ENCODE measurements at places on chromosomes 3 and 15.

GRCh38 chr3:61595288-61595687 is 33.9 kb downstream of the PTPRG start:
- no peak for DNase-seq

DNA sequence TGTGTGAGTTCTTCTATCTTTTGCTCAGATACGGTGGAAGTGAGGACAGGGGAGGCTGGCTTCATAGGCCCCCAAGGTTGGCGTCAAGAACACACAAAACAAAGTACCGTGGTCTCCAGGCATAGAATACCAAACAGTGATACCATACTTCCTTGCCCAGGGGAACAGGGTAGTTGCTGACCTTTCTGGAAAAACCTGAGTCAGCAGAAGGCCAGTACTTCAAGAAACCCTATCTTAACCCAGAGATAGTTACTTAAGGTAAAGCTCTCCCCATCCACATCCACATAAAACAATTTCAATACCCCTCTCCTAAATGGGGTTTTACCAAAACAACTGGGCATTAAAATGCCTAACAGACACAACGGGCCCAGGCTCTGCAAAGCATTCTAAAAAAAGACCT is 29.6 kb upstream of the RPS17 start:
- no peak for DNase-seq

- DNase-seq: no peak
Observed at GRCh38 chr3:113516115-113516505, 1.2 kb upstream of the SPICE1 start.

GRCh38 chr3:138496436-138496835 is 62.0 kb downstream of the ESYT3 start:
- no peak for DNase-seq

GRCh38 chr3:168093229-168093628 is 2.5 kb downstream of the GOLIM4 start:
- no peak for DNase-seq

DNA sequence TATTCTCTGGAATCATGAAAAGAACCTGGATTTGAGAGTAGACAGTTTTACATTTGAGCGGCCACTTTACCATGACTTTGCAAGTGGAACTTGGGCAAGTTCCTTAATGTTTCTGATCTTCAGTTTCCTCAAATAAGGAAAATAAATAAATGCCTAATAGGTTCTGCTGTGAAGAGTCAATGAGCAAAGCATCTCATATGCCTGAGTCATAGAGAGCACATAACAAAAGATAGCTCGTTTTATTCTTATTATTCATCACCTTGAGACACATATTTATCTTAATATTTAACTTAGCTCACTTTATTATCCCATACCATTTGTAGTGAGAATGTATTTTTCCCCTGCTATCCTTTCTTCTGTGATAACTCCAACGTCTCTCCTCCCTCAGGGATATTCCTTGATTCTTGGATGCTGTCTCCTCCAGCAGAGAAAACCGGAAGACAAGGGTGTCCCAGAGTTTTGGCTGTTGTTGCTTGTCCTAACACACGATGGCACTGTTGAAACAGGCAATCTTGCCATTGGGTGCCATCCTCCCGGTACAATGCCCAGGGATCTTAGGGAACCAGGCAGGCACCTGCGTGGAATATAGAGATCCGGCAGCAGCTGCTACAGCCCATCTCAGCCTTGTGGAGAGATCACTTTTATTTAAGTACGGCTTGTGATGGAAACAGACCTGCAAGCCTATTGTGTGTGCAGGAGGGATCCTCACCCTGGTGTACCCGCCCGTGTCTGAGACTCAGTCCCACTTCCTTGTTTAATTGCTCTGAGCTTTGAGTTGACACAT is 33.3 kb upstream of the VPS33B start:
- peak; percentile 56 for DNase-seq

- no peak for DNase-seq
Observed at GRCh38 chr3:154791611-154792010, 288.5 kb upstream of the MME start.

DNA sequence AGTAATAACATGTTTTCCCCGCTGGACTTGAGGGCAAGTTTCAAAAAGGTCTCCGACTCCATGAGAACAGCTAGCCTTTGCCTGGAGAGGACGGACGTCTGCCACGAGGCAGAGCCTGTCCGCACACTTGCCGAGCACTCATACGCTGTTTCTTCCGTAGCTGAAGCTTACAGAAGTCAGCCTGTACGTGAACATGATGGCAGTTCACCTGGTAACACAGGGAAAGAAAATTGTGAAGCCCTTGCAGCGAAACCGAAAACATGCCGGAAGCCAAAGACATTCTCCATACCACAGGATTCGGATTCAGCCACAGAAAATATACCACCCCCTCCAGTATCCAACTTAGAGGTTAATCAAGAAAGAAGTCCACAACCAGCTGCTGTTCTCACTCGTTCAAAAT is 43.9 kb upstream of the RASA2 start:
- DNase-seq: no peak

- no peak for DNase-seq
Observed at GRCh38 chr15:56866803-56867202, 51.6 kb upstream of the TCF12 start.

GRCh38 chr3:101861212-101861788 is 12.0 kb downstream of the NFKBIZ start:
- no peak for DNase-seq

- DNase-seq: no peak
Observed at GRCh38 chr15:89781055-89781454, 4.9 kb downstream of the MESP2 start.

DNA sequence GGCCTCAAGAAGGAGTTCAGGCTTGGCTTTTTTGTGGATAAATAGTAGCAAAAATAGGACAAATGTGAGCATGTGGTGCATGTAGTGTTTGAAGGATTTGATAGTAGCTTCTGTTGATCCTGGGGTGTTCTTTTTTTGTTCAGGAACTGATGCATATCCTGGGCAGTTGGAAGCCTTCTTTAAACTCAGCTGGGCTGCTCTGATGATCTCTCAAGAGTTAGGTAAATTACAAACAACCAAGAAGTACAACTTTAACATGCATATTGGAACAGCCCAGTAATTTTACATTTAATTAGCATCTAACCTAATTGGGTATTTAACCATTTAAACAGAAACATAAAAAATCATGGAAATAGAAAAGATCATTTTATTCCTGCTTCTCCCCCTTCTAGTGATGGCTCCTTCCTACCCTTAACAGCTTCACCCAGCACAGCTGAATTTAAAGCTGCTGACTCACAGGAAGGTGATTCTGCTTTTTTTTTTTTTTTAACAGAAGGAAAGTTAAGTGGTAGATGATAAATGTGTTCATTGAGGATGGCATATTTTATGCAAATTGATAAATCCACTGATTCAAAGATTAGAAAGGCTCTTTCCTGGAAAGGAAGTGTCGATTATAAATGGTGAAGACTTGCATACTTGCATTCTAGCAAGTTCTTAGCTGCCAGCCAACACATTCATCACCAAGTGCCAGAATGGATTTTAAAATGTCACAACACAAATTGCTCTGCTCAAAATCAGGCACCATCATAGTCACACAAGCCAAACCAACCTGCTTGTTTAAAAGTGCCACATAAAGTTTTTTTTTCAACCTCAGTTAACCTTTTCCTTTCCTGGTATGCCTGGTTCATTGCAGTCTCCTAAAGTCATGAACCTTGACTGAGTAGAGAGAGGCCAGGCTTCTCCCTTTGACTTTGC is 20.0 kb downstream of the SLC35G2 start:
- DNase-seq: no peak

DNA sequence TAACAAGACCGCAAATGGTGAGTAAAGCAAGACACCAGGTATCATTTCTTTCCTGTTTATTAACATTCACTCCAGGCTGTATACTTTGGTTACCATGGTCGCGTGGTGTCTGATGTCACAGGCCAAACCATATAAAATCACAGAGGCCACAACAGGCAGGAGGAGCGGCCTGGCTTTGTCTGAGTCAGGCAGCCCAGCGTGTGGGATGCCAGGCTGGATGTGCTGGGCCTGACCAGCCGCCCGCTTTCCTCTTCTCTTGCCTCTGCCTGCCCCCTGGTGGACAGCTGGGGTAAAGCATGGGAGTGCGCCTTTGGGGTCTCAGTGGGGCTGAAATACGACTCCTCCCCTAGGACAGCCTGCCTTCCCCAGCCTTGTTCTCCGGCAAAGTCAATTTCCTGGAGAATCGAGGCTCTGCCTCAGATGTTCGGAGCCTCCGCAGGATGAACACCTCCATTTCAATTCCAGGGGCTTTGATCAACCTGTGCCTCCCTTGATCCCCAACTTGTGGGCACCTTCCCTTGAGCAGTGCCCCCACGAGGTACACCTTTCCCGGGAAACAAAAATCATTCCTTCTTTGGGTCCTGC is 78.2 kb downstream of the CCNL1 start:
- peak; percentile 73 for DNase-seq

DNA sequence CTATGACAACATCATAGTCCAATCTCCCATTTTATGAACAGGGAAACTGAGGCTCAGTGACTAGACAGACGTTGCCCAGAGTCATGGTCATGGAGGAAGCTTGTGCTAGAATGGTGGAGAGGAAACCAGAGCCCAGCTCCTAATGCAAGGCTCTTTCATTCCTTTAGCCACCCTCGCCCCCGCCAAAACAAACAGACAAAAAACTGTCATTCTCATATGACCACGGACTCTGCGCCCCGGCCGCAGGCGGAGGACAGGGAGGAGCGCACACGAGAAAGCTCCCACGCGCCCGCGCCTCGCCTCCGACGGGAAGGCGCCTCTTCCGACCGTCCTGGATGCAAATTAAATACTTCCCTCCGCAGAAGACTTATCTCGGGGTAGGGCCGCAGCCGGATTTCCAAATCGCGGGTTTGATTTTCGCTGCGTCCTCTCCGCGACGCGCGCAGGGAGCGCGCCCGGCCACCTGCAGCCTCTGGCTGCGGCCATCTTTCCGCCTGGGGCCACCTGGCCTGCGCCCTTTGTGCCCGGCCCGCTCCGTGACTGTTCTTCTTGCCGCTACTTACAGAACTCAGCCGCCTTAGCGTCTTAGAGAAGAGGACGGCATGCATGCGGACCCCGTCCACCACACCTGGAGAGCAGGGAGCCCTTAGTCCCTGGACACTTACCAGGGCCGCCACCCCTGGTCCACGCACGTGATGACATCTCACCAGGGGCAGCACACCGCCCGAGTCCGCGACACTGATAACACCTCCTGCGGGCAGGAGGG is 670 bp upstream of the ATP13A3 start:
- no peak for DNase-seq

GRCh38 chr3:148789146-148789545 is 38.5 kb upstream of the CPB1 start:
- no peak for DNase-seq

GRCh38 chr3:36774052-36774451 is 9.7 kb upstream of the DCLK3 start:
- no peak for DNase-seq

GRCh38 chr15:63040954-63041353 is 1.6 kb upstream of the TPM1 start:
- DNase-seq: no peak

GRCh38 chr15:71532994-71533393 is 277.4 kb upstream of the NR2E3 start:
- DNase-seq: no peak

DNA sequence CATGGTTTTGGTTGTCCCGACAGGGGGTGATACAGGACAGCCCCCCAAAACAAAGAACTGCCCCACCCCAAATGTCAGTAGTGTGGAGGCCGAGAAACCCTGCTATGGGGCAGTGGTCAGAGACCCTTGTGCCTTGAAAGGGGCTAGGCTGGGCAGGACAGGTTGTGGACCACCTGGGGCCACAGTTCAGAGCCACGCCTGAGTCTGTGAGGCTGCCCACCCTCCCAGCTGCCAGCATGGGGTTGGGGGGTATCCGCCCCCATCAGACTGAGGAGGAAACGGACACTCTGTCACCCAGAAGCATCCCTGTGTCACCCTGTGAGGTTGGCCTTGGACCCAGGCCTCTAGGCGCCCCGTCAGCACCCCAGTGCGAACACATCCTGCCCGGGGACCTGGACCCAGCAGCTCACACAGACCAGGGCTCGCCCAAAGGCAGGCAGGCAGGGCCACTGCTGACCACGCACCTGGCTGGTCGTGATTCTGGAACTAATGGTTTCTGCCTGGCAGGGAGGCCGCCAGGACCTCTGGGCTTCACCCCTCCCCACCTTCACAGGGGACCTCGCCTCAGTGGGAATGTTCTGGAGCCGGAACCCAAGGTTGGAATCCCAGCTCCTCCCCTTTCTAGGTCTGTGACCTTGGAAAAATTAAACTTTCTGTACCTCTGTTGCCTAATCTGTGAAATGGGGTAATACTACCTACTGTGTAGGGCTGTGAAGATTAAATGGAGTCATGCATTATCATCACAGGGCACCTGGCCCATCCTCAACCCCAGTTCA is 1.4 kb downstream of the SLC41A3 start:
- no peak for DNase-seq

GRCh38 chr3:71372241-71372768 is 211.2 kb downstream of the FOXP1 start:
- no peak for DNase-seq

GRCh38 chr3:186617036-186617946 is 4.4 kb downstream of the AHSG start:
- peak; percentile 31 for DNase-seq

GRCh38 chr15:33382491-33382890 is 71.7 kb downstream of the RYR3 start:
- DNase-seq: no peak

DNA sequence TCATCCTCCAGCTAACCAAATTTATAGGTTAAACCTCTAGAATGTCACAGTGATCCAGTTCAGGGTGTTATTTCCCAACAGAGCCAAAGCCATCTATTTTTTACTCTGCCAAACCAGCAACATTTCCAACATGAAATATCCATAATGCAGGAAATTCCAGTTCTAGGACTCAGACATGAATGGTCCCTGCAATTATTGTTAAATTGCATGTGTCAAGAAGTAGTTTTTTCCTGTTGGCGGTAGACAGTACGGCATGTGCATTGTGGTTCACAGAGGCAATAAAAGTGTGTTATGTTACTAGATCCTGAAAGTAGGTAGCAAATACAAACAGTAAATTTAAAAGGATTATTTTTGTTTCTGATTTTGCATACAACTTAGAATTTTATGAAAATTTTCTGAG is 215.7 kb upstream of the THBS1 start:
- no peak for DNase-seq

DNA sequence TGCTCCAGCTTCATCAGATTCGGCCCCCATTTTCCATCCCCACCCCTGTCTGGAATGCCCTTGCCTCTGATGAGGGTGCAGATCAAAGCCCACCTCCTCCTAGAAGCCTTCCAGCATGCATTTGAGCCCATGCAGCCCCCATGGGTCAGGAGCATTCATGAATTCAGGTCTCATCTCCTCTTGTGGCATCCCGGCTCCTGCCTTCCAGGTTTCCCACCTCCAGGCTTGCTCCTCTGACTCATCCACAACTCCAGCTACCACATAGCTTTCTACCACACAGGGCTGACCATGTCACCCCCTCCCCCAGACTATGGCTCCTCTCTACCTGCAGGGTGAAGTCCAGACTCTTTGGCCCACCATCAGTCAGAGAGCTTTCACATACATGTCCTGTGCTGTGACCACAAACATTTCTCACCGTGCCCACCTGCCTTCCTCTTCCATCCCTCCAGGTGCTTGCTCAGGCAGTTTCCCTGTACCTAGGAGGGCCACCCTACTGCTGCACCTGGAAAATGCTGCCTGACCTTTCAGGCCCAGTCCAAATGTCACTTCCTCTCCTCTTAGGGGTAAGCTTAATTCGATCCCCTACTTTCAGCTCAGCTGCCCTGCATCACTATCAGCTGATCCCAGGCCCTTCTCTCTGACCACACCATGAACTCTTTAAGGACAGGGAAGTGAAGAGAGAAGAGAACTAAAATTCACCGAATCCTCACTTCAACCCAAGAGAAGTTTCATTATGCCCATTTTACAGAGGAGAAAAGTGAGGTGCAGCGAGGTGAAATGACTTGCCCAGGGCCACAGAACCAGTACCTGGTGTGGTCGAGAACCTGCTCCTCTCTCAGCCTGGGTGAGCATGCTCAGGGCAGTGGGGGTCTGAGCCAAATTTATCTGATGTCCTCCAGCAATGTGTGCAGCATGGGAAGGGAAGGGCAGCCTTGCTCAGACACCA is 13.7 kb upstream of the FGD5 start:
- DNase-seq: no peak
